ENCODE measurements at places on chromosomes 5 and 9.
A peak's percentile ranks its signal among the peaks of the same experiment; 100 is the strongest.

GRCh38 chr9:110997847-110998246, 40.4 kb downstream of the LPAR1 start:
- peaks cover 82% of the 10 kb centered on the region for H3K4me1 ChIP-seq
- peak overlapping the region; percentile 18 for H3K27ac ChIP-seq

- DNase-seq: no peak
- no peaks in the 10 kb centered on the region for H3K36me3 ChIP-seq
- H3K27ac ChIP-seq: no peak overlapping the region
- H3K4me3 ChIP-seq: no peak overlapping the region
- H3K27me3 ChIP-seq: no peaks in the 10 kb centered on the region
Observed at GRCh38 chr5:6280425-6281100, 97.8 kb downstream of the MED10 start.

DNA sequence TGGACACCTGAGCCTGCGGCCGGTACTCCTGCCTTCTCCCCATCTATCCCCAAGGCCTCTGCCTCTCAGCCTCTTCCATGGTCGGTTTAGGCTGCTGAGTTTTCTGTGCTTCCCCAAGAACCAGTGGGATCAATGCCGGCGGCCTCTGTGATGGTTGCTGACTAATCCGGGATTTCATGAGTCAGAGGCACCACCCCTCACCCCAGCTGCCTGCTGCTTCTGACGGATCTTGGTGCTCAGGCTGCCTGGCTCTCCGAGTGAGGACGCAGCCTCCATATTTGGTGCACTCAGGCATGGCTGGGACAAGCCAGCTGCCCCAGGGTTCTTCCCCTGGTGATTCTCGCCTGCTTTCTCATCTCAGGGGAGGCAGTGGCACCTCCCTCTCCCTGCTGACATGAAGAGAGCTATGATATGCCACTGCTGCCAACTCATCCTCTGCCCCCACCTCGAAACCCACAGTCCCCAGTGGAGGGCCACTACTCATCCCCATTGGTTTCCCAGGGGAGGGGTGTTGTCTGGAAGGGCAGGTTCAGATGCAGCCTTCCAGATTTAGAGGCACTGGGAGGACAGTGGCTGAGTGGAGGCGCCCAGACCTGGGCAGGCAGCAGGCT, 3.3 kb upstream of the MAN1B1 start:
- H3K36me3 ChIP-seq: peaks cover 10% of the 10 kb centered on the region
- H3K27me3 ChIP-seq: no peaks in the 10 kb centered on the region
- peaks cover 16% of the 10 kb centered on the region for H3K4me1 ChIP-seq
- H3K4me3 ChIP-seq: no peak overlapping the region

- no peaks in the 10 kb centered on the region for H3K27me3 ChIP-seq
- H3K36me3 ChIP-seq: no peaks in the 10 kb centered on the region
- H3K27ac ChIP-seq: no peak overlapping the region
Observed at GRCh38 chr5:154511984-154512383, 34.0 kb upstream of the HAND1 start.

- peaks cover 6% of the 10 kb centered on the region for H3K4me1 ChIP-seq
- no peaks in the 10 kb centered on the region for H3K27me3 ChIP-seq
- H3K27ac ChIP-seq: no peak overlapping the region
- no peaks in the 10 kb centered on the region for H3K36me3 ChIP-seq
- no peak overlapping the region for H3K4me3 ChIP-seq
Observed at GRCh38 chr5:15254607-15255006, 245.4 kb upstream of the FBXL7 start.
